AG04449 (cell line): ENCODE measurements at places on chromosomes 3 and 15.
A peak's percentile ranks its signal among the peaks of the same experiment; 100 is the strongest.

GRCh38 chr3:14138109-14138877 is 13.4 kb downstream of the TMEM43 start:
- no peak for DNase-seq

- peak; percentile 40 for DNase-seq
Observed at GRCh38 chr3:58835086-58835485, 168.5 kb upstream of the FAM3D start.

- no peak for DNase-seq
Observed at GRCh38 chr15:59618406-59618805, 6.8 kb downstream of the GCNT3 start.

DNA sequence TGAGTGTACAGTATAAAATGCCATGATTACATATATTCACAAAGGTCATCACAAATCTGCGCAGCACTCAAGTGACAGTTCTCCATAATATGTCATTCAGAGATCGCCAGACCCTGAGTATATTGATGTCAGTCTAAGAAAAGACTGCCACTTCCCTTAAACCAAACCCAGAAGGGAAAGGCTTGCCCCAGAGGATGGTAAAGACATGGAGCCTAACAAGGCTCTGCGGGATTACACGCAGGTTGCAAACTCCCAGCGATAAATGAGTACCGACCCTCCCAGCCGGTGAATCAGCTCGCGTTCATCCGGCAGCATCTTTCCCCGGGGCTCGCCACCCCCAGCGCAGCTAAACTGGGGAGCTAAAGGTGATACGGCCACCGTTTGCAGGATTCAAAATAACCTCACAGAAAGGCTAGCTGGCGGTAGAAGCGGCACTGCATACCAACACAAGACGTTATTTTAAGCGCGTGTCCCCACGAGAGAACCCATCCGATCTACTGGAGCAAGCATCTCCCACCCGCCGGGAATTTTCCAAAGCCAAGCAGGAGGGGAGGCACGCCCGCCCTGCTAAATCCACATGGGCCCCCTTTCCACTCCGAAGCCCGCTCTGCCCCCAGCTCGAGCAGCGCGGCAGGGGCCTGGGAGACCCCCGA is 643 bp downstream of the MYO5A start:
- DNase-seq: no peak

DNA sequence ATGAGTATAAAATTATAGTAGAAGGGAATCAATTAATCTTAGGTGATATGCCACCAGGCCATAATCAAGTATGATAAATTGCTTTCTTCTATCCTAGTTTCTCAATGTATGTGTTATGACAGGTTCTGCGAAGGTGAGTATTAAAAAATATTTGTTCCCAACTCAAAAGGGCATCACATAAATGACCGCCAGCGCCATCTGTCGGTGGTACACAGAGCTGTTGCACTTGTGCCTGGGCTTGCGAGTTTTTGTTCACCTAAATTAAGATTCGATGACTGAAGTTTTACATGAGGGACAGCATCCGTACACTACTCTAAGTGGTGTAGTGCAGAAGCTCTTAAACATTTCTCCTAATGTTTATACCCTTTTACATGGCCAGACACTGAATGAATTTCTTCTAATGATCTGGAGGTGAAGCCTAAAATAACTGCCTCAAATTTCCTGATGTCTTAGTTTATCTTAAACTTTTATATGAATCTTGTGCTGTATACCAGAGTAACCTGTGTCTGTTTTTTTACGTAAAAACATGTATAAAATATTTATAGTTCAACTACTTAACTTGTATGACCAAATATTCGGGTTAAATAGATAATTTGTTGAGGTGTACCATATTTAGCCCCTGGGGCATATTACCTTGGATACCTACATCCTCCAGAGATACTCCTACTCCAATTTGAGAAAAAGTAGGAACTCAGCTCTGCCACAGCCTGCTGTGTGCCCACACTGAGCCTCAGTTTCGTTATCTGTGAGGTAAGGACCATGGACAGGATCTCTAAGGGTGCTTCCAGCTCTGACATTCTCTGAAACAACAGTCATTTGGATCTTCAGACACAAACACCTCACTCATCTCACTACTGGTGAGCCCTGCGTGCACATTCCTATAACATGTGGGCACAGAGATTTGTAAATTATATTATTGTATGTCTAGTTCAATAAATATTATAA is 365.6 kb downstream of the MAGI1 start:
- no peak for DNase-seq

DNA sequence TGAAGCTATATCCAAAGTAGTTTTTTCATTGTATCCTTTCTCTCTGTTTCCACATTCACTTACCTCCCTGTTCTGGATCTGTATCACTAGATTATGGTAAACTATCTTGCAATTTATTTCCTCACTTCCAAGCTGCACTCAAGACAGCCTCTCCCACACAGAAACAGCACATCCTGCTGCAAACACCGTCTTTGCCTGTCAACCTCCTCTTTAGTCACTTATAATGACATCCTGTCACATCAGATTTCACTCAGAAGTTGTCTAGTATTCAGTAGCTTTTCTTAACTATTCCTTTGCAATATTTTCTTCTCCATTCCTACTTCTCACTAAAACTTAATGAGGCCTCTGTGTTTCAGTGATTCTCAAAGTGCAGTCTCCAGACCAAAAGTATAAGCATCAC is 490.8 kb downstream of the IGSF11 start:
- DNase-seq: no peak

GRCh38 chr3:4517093-4517492 is 23.9 kb downstream of the ITPR1 start:
- no peak for DNase-seq

DNA sequence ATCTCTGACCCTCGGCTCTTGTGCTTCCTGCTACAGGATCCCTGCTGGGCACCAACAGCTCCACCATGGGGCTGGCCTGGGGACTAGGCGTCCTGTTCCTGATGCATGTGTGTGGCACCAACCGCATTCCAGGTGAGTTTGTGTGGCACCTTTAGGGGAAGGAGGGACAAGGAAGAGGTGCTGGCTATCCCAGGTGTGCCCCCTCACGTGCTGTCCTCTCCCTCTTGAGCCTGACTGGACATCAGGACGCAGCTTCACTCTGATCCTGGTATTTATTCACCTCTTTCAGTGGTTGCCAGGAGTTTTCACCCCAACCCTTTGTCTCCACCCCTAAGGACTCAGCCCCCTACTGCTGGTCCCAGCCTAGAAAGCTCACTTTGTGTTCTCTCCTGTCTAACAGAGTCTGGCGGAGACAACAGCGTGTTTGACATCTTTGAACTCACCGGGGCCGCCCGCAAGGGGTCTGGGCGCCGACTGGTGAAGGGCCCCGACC is 960 bp downstream of the THBS1 start:
- DNase-seq: peak; percentile 16

DNA sequence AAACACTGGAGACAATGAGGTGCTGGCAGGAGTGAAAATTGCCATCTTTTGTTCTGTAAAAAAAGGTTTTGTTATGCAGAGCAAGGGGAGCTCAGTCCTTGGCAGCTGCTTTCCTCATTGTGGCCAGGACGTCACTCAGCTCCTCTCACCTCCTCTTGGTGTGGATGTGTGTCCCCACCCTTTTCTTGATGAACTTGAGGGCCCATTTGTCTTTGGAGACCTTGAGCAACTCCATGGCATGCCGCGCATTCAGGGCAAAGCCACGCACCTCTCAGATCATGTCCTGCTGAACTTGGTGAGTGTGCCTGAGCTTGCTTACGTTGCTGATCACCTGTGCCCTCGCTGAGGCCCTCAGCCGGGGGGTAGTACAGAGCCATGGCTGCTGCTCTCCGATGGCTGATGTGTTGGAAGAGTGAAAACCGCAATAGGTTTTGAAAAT is 24.5 kb upstream of the BDH1 start:
- no peak for DNase-seq

- no peak for DNase-seq
Observed at GRCh38 chr3:1172644-1173043, 79.8 kb downstream of the CNTN6 start.

DNA sequence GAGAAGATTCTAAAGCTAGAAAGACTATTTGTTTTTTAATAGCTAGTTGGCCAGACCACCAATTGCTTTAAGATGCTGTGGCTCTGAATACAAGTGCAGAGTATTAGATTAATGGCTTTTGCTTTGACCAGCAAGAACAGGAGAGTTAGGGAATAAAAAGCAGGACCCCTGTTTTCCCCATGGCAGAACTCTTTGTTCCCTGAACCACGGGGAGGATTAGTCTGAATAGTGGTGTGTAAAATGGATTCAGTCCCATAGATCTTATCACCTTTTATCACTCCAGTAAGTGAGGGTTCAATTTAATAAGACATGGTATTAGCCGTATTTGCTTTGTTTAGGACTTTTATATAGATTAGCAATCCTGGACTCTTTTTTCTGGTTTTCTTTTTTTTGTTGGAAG is 562.6 kb upstream of the DPPA4 start:
- no peak for DNase-seq

- no peak for DNase-seq
Observed at GRCh38 chr3:10180738-10181295, 16.1 kb downstream of the IRAK2 start.

DNA sequence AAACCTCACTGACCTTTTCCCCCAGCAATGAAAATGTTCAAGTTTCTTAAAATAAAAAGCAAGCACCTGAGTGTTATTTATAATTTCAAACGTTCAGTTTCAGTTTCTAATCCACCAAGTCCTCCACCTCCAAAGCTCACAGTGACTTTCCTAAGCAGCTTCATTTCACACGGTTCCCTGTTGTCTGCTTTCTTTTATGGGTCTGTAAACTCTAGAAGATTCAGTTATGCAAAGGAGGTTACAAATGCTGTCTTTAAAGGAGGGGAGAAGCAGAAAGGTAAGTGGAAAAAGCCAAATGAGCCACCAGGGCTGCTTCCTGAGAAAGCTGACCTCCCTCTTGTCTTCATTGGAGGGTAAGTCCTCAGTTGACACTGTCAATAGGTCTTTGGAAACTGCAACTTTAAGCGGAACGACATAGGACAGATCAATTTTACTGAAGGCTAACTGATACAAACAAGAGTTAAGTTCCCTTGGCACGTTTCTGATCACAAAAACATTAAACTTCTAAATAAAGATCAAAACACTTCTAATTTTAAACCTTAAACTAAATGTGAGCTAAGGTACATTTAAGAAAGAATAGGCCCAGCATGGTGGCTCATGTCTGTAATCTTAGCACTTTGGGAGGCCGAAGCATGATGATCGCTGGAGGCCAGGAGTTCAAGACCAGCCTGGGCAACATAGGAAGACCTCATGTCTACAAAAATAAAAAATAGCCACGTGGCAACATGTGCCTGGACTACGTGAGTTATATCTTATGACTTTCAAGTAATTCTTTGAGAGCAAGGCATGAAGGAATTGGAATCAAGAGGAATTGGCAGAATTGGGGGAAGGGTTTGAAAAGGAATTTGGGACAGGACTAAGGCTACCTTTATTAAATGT is 151.9 kb upstream of the UBE2E1 start:
- DNase-seq: no peak

DNA sequence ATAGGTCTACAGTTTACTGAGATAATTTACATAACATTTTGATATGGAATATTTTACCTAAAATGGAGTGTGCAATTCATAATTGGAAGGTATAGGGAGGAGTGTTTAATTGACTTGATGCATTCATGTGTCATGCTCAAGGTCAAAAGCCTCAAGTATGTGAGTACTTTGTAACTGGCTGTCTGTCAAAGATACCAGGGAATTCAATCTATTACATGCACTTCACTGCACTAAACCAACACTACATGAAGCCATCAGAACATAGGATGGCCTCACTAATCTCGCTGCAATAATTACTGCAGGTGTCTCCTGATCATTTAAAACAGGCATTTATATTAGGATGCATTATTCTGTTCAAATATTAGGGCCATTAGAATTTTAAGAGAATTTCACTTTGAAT is 367.2 kb downstream of the CNTN4 start:
- no peak for DNase-seq

- DNase-seq: no peak
Observed at GRCh38 chr3:134312873-134313846, 61.1 kb downstream of the AMOTL2 start.

GRCh38 chr15:39157882-39158281 is 423.0 kb upstream of the THBS1 start:
- no peak for DNase-seq

DNA sequence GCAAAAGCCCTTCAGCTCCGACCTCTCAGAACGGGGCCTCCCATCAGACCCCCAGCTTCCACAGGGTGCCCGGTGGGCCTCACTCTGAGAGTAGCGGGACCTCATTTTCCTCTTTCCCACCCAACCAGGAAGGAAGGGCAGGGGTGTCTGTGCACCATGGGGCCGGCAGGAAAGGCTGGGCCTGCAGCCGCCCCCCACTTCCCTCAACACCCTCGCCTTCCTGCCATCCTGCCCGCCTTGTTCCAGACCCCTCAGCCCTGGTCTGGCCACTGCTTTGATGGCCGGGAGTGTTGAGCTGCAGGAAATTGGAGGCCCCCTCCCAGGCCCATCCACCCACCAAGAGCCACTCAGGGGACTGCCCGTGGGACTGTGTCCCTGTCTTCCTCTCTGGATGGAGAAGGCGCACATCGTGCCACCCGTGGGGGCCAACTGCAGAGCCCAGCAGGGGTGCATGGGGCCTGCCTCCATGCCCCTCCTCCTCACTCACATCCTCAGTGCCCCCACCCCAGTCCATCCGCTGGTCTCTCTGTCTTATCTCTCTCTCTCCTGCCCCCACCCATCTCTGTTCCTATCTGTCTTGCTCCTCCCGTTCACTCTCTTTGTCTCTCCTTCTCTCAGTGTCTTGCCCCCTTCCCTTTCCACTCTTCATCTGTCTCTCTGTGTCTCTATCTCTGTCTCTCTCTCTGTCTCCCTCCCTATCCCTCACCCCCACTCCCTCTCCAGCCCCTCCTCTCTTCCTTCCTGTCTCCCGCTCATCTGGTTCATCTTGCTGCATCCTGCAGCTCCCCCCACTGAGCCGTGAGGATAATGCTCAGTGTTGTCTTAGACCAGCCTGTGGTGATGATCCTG is 1.8 kb upstream of the PLXND1 start:
- no peak for DNase-seq

GRCh38 chr3:141020143-141020830 is 30.9 kb upstream of the SPSB4 start:
- no peak for DNase-seq

DNA sequence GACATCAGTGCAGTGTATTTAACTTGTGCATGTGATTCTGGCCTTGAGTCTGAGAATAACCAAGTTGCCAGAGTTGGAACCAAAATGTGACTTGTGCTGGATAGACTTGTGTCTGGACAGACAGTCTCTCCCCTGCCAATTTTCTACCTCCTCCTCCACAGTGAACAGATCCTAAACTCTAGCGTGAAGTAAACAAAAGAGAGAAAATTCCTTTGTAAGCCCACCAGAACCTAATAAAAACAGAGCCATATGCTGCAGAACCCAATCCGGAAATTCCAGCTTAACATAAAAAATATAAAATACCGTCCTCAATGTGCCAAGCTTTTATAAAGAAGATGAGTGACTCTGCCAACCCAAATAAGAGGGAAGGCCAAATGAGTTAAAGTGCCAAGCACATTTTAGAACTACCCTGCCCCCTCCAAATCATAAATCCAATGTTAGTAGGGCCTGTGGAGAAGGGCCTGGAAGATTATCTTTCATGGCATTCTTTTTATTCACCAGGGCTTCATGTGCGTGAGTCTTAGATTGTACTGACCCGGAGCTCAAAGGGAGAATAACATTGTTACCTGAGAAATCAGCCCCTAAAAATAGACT is 344.6 kb upstream of the PROK2 start:
- no peak for DNase-seq
